Activated CD4-positive, alpha-beta T cell treated with anti-CD3 and anti-CD28 coated beads, Interleukin-2, amount 50 U/mL, for 1 hour (primary cell): ENCODE measurements at places on chromosomes 11 and 22.

DNA sequence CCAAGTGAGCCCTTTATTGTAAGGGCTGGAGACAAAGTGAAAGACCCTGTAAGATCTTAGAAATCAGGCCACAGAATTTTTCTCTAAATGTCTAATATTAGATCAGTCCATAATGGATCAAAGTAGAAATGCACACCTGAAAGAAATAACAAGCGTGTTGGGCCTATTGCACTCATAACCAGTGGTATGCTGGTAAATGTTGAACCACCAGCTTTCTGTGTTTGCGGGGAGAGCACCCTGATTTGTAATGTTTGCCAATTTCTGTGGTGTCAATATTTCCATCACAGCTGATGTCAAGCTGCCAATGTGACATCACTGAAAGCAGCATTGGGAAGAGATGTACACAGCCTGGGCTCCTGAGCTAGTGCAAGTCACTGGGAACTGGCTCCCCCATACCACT lies 46.2 kb downstream of the ENDOD1 start:
- DNase-seq = no peak

DNA sequence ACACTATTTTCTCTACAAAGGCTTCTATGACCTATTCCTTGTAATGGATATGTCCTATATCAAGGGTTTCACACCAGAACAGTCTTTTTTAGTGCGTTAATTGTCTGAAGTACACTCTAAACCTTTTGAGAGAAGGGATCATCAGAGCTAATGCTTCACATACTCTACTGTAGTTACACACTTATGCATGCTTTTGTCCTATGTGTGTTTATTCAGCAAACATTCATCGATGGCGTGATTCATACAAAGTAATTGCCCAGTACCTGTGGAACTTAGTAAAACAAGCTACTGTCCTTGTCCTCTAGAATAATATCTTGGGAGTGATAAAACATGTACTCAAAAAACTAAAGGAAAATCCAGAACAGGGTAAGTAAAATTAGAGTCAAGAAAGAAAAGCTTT lies 139.2 kb downstream of the GUCY1A2 start:
- no peak for DNase-seq

GRCh38 chr11:34050581-34051348 lies 766 bp upstream of the CAPRIN1 start:
- no peak for DNase-seq

DNA sequence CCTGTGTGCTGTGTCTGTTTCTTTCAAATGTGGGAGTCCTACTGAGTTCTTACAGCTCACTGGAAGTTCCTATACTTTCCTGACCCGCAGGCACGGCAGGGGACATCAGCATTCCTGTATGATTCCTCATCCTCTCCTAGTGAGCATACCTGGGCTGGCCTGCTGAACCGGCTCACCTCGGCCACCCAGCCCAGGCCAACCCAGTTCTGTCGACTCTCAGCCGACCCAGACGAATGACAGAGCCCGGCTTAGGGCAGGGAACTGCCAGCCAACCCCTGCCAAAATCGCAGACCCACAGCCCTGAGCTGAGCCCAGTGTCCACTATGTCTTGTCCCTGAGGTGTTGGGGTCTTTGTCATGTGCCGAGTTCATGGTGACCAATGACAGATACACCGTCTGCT lies 339.7 kb downstream of the BRD1 start:
- DNase-seq = no peak

DNA sequence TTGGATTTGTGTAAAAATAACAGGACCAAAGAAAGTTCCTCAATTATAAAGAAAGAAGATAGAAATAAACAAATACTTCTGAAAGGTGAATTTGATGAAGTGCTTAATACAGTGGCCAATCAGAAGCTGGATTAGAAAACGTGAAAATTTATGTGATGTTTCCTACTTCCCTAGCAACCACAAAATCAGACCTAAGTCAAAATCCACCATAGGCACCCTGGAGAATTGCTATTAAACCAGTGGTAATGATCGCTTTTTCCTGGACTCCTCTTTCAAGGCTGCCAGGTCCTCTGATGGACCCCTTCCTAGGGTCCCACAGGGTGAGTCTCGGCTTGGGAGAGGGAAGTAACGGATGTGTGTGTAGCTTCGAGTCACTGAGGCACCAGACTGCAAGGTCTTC lies 9.6 kb downstream of the WT1 start:
- no peak for DNase-seq
